NCI-H1694 treated with DMSO at 0.1 percent for 48 hours (cell line): ENCODE measurements at places on chromosomes 6 and 20.

GRCh38 chr6:15256538-15257271 is 10.8 kb downstream of the JARID2 start:
- no peak for DNase-seq

DNA sequence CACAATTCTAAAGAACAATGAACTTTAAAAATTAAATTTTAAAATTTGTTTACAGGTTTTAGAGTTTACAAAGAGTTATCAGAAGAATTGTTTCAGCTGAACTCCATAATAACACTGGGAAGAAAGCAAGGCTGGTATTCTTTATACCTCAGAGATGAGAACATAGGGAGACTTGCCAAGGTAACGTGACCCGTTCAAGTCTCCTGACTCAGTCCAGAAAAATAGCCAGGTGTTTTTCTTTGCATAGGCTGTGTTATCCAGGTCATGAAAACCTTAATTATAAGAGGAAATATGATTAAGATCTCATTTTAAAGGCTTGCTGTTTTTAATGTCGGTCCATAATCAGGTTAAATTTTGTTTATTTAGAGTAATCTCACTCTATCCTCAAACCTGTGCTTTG is 8.5 kb upstream of the C6orf141 start:
- no peak for DNase-seq

- no peak for DNase-seq
Observed at GRCh38 chr20:60960500-60960899, 291.6 kb upstream of the CDH4 start.

- no peak for DNase-seq
Observed at GRCh38 chr6:3345836-3346235, 87.1 kb downstream of the PSMG4 start.

- no peak for DNase-seq
Observed at GRCh38 chr20:38143238-38143645, 21.8 kb downstream of the TGM2 start.

- DNase-seq, result no peak
Observed at GRCh38 chr6:37535428-37535758, 35.7 kb upstream of the CCDC167 start.

- DNase-seq, result peak; percentile 79
Observed at GRCh38 chr20:52747845-52748284, 224.3 kb upstream of the TSHZ2 start.

DNA sequence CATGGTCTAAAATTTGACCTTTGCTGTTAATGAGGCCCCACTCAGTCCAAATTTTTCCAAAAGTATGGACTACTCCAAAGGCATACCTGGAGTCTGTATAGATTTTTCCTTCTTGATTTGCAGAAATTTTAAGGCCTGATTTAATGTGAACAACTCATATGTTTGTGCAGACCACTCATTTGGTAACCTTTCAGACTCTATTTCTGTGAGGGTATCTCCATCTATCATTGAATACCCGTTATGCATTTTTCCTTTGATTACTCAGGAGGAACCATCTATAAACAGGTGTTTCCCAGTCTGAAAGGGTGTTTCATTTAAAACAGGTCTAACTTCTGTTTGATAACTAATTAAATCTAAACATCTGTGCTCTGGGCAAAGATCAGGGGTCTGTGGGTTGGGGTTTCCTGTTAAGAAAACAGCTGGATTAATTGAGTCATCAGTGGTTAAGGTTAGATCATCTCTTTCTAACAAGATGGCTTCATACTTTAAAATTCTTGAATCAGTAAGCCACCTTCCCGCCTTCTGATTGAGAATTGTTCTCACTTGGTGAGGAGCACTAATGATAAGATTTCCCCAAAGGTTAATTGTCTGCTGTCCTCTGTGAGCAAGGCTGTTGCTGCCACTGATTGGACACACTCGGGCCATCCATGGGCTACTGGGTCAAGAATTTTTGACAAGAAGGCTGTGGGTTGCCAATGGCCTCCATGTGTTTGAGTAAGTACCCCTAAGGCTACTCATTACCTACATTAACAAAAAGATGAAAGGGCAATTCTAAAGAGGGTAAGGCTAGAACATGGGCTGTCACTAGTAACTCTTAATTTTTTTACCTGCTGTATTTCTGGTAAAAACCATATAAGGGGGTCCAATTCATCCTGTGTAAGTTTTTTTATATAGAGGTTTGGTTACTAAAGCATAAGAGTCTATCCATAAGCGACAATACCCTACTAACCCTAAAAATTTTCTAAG is 24.1 kb downstream of the HLA-B start:
- DNase-seq, result no peak

- DNase-seq, result no peak
Observed at GRCh38 chr6:31728767-31729514, at the start of gene DDAH2. Gene DDAH2, minus strand, starts transcription at chr6:31729299. Its CDS starts 138 bp downstream, at chr6:31729161.

DNA sequence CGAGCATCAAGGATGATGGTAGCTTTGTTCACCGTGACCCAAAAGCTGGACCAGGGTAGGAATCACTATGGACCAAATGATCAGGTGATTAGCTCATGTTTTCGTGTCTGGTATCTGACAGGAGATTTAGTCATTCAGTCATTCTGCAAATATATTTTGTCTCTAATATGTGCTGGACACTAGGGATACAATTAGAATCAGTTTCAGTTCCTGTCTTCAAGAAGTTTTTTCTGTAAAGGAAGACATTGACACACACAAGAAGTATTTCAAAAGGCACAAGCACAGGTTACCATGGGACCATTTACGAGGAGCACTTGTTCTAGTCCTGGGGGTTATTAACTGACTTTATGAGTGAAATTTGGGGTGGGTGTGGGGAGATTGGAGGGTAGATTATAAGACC is 244.9 kb downstream of the HIVEP2 start:
- no peak for DNase-seq

DNA sequence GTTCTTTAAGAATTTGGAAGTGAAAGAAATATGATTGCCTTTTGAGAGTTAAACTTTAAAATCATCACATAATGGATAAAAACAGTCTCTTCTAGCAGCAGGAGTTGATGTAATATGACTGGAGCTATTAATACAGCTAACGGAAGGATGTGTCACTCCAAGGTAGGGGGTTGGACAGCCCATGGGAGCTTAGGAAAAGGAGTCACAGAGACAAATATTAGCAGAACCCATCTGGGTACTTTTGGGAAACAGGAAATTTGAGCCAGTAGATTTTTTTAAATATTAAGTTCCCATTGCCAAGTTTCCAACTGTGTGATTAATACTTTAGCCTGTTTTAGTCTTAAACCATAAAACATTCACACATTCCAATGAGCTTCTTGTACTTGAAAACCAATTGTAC is 164.7 kb upstream of the RIMS1 start:
- no peak for DNase-seq

GRCh38 chr6:41573276-41573675 is 27.1 kb downstream of the FOXP4 start:
- DNase-seq, result no peak

DNA sequence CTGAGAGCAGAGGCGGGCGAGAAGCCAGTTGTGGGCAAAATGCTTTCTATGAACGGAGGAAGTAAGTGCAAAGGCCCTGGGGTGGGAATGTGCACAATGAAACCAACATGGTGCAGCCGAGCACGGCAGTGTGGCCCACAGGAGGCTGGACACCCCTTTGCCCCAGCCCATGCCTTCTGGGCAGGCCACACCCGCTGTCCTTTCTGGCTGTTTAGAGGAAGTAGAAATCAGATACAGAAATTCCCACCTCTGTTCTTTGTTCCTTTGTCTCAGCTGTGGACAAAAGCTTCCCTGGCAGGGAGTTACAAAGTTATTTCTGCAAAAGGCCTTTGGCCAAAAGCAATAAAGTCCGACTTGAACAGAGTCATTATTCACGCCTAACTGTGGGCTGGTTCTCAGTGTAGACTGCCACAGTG is 11.9 kb downstream of the SULF2 start:
- DNase-seq, result no peak

GRCh38 chr6:56073761-56074160 is 173.6 kb downstream of the COL21A1 start:
- DNase-seq, result no peak

- peak; percentile 44 for DNase-seq
Observed at GRCh38 chr20:23435626-23436539, 3.6 kb upstream of the CSTL1 start.

GRCh38 chr6:140253096-140253495 is 878.6 kb upstream of the CITED2 start:
- no peak for DNase-seq

GRCh38 chr6:134436950-134437349 is 119.0 kb upstream of the SGK1 start:
- no peak for DNase-seq

DNA sequence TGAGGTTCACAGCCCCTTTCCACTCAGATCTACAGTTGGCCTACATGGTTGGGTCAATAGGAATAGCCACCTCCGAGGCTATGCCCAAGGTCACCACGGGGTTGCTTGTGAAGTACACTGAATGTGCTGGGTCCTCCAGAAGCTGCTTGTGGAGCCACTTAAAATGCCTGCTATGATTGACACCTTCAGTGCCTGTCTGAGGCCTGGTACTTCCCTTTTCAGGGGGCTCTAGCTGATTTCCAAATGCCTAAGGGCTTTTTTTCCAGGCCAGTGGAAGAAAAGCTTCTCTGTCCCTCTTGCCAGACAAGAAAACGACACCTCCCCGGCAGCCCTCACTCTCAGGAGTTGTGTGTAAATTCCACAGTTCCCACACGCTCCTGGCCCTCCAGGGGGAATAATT is 6.3 kb upstream of the NXT1 start:
- no peak for DNase-seq

- peak; percentile 23 for DNase-seq
Observed at GRCh38 chr6:33820243-33820642, 16.4 kb upstream of the MLN start.

- DNase-seq, result no peak
Observed at GRCh38 chr6:82362144-82362543, 1.5 kb upstream of the TPBG start.

DNA sequence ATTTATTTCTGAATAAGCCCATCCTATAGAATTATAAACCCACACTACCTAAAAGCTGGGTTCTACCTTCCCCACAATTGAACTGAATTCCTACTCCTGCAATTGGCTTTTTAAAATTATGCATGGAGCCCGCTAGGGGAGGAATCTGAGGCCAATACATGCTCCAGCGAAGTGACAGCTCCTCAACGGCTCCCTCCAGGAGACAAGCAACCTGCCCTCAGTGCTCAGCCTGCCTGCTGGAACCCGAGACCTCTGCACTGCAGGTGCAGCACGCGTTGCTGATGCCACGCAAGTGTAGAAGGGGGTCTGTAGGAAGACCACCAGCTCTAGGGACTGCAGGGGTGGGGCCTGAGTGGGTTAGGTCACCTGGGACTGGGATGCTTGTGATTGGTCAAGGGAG is 170.2 kb upstream of the CDYL start:
- DNase-seq, result no peak

- DNase-seq, result no peak
Observed at GRCh38 chr6:114906096-114906495, 563.3 kb upstream of the HS3ST5 start.

- DNase-seq, result no peak
Observed at GRCh38 chr6:36177166-36177565, 19.4 kb upstream of the BRPF3 start.

GRCh38 chr6:131683479-131683878 is 17.7 kb downstream of the OR2A4 start:
- no peak for DNase-seq
